Activated naive CD8-positive, alpha-beta T cell treated with anti-CD3 and anti-CD28 coated beads, Interleukin-2, amount 50 U/mL, for 24 hours (primary cell): ENCODE measurements at places on chromosomes 5 and 9.

DNA sequence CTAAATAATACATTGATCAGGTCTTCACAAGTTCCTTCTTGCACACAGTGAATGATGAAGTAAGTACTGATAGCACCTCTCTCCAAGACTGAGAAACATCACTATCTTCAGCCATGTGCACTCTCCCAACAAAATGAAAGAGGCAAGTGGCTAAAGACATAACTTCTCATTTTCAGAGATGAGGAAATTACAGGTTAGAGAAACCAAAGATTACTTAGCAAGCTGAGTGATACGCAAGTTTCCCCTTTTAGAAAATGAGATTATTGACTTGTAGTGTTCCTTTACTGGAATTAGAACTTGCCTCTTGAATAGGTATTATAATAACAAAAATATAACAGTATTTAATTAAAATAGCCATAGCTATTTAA lies 21.6 kb downstream of the CEMIP2 start:
- no peak for DNase-seq

DNA sequence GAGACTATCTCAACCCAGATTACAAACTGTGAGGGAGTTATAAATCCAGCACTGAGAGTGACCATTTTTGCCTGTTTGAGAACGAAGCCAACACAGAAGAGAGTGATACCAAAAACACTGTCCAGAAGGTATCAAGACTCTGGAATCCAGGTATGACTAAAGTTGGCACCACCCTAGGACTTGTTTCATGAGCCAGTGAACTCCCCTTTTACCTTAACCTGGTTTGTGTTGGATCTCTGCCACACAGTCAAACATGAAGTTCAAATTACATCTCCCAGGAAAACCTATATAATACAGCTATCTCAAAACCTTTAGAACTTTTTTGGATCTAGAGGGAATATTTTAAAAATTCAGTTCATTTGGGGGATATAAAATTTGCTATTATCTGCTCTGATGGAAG lies 11.4 kb downstream of the ZBTB5 start:
- DNase-seq: no peak

DNA sequence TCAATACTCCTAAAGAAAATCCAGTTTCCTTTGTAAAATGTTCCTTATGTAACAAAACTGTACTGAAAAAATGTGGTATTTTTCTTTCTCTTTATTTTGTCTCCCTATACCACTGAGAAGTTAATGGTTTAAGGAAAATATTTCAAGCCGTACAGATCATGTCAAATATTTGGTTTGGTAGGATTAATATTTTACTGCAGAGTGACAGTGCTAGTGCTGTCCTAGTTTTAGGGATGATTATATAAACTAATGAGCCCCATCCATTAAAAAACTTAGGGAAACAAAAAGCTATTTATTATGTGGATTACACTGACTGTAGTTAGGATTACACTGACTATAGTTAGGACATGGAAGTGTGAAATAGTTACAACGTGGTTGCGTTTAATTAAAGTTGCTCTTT lies 209.1 kb downstream of the CD180 start:
- no peak for DNase-seq

GRCh38 chr5:77670526-77670925 lies 32.0 kb upstream of the OTP start:
- DNase-seq: no peak

- DNase-seq: no peak
These were observed 9.9 kb downstream of the ZNF189 start for GRCh38 chr9:101408374-101409078.

GRCh38 chr5:180803181-180804128 lies 849 bp upstream of the MGAT1 start:
- DNase-seq: peak; percentile 86

- DNase-seq: no peak
These were observed 557.3 kb upstream of the SEMA6A start for GRCh38 chr5:117131876-117132275.

GRCh38 chr9:88339317-88339716 lies 48.9 kb upstream of the SPIN1 start:
- DNase-seq: no peak

DNA sequence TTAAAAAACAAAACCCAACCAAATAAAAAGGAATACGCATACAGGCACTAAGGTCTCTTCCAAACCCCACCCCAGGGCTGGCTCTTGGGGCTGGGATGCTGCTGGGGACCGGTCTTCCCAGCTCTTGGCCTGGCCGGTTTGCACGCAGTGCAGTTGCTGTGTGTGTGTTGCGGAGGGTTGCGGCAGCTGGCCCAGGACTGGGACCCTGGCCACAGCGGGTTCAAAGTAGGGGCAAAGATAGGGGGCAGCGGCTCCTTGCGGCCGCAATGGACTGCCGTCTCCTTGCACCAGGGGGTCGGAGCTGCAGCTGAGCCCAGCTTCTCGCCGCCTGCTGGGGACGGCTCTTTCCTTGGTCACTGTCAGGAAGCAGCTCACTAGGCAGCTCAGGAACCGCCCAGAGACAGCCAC lies 5.0 kb downstream of the DMRT3 start:
- DNase-seq: no peak

DNA sequence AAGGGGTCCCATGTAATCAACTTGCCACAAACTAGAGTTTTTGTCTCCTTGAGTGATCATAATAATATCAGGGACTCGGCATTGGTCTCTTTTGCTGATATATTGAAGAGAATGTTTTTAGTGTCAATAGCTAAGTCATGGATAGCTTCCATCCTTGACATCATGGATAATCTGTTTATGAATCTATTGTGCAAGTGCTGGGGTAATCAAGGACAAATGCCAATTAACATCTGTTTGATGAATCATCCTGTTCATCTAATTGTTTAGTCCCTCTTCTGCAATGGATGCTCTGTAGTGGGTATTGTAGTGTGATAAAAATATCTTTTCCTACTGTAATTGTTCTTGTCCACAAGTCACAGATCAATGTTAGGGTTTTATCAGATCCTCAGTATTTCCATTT lies 607.5 kb upstream of the SEMA6A start:
- no peak for DNase-seq

GRCh38 chr5:34525761-34526160 lies 130.4 kb upstream of the RAI14 start:
- no peak for DNase-seq

GRCh38 chr5:35416217-35416988 lies 186.1 kb upstream of the PRLR start:
- no peak for DNase-seq

- no peak for DNase-seq
These were observed 49.0 kb upstream of the DPYSL3 start for GRCh38 chr5:147558826-147559225.

GRCh38 chr9:70760228-70760627 lies 345.8 kb upstream of the KLF9 start:
- DNase-seq: no peak

GRCh38 chr9:30058463-30058862 lies 2326.0 kb upstream of the ACO1 start:
- no peak for DNase-seq

GRCh38 chr5:76805821-76806505 lies 12.9 kb upstream of the F2RL1 start:
- no peak for DNase-seq

DNA sequence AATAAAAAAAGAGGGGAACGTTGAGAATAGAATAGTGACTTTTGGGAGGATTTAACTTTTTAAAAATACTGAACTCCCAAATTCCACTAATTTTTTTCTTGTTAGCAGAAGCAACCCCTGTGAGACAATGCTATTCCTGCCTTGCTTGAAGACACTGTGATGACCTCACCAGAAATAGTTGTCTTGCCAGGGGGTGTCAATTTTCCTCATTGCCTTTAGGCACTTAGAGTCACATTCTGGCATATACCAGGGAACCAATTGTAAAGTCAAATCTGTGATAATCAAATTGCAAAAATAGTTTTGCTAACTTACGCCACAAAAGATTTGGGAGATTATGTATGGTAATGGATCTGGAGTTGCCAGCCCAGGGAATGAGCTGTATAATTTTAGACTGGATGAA lies 42.8 kb upstream of the RPS23 start:
- DNase-seq: no peak

DNA sequence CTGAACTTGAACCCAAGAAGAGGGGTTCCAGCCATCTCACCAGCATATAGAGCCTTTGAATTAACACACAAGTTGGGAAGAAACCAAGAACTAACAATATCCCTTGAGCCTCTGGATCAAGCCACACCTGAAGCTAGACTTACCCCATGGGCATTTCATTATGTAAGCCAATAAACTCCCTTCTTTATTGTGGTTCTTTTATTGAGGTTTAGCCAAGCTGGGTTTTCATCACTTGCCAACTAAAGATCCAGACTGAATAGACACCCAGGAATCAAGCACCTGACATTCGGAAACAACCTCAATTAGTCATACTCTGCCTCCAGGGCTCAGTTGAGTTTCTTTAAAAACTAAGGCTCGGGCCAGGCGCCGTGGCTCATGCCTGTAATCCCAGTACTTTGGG lies 226.7 kb downstream of the AGTPBP1 start:
- DNase-seq: no peak

GRCh38 chr5:111781200-111781599 lies 24.2 kb upstream of the NREP start:
- no peak for DNase-seq

GRCh38 chr5:32487008-32487407 lies 42.5 kb upstream of the ZFR start:
- no peak for DNase-seq

DNA sequence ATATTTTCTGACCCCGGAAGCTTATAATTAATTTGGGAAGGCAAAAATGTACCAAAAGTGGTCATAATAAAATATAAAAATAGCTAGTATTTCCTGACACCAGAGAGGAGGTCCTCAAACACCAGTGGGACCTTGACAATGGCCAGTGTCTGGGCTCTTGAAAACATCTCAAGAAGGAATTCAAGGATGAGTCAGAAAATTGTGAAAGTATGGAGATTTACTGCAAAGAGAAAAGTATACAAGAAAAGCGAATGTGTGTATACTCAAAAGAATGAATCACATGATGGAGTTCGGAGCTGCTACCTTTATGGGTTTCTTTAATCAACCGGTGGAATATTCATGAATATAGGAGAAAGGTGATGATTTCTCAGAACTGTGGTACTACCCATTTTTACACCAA lies 1709.0 kb upstream of the WWC1 start:
- no peak for DNase-seq

- no peak for DNase-seq
These were observed 14.6 kb upstream of the F2R start for GRCh38 chr5:76701298-76701697.
